Ovary (tissue), 10 donors: ENCODE measurements at places on chromosomes 3 and 15.

GRCh38 chr3:107959550-107960154 lies 131.2 kb downstream of the CD47 start:
- no peak for DNase-seq

DNA sequence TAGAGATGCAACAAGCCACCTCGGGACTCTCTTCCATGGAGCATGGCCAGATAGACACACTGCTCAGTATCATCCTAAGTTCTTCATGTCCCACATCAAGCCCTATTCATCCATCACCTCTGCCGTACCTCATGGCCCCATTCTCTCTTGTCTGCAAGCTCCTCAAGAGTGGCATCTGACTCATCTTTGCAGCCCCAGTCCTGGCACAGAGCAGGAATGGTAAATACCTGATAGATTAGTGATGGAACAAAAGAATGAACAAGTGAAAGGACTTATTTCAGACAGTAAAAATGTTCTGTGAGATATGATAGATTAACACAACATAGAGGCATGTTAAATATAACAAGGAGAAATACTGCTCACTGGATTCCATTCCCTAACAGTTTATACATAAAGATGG lies 176.4 kb downstream of the ISL2 start:
- DNase-seq, result no peak

GRCh38 chr3:185983495-185984141 lies 45.8 kb upstream of the TRA2B start:
- peak; percentile 67 for DNase-seq

DNA sequence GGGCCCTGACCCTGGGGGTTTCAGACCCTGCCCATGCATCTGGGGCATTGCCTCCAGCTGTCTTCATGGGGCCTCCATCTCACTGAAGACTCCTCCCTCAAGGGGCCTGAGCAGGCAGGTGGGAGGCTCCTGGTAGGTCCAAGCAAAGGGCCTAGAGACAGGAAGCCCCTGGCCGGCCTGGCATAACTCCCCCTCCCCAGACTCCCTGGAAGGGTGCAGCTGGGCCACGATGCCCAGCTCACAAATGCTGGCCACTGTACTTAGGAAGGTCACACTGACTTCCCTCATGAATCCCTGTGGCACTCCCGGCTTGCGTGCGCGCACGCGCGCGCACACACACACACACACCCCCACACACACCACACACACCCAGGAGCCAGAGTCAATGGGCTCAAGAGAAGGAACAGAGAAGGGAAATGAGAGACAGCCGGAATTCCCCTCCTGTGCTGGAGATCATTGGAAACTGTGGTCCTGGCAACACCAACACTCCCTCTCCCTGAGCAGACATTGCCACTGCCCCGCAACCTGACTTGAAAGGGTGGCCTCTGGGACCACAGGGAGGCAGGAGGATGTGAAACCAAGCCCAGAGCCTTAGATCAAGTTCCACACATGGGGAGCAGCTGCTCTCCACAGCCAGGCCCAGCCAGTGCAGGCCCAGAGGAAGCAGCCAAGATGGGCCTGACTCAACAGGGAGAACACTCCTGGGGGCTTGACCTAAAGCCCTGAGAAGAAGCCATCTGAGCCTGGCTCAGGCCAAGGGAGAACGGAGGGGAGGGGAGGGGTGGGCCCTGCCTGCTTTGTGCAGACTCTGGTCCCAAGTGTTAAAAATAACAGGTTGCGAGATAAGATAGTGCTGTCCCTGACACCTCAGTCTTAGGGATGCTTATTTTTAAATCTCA lies 69.7 kb downstream of the SCN5A start:
- DNase-seq, result no peak

DNA sequence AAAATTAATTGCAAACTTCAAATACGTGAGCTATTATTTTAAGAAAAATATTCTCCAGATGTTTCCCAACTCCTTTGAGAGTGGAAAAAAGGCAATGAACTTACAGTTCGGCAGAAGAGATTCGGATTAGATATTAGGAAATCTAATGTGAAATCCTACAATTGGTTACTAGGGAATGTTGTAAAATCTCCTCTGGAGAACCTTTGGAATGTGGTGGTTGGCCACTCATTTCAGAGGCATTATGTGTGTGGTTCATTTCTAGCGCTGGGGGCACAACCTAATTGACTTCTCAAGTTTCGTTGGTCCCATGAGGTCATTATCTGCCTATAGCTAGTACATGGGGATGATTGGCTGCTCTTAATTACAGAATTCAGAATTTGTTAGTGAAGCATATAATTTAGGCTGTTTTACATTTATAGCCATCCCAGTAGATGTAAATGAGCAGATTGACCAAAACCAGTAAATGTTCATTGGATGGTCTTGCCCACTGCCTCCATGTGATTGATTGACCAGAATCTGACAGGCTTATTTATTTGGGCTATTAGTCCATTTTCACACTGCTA lies 34.6 kb upstream of the CMSS1 start:
- DNase-seq, result no peak

DNA sequence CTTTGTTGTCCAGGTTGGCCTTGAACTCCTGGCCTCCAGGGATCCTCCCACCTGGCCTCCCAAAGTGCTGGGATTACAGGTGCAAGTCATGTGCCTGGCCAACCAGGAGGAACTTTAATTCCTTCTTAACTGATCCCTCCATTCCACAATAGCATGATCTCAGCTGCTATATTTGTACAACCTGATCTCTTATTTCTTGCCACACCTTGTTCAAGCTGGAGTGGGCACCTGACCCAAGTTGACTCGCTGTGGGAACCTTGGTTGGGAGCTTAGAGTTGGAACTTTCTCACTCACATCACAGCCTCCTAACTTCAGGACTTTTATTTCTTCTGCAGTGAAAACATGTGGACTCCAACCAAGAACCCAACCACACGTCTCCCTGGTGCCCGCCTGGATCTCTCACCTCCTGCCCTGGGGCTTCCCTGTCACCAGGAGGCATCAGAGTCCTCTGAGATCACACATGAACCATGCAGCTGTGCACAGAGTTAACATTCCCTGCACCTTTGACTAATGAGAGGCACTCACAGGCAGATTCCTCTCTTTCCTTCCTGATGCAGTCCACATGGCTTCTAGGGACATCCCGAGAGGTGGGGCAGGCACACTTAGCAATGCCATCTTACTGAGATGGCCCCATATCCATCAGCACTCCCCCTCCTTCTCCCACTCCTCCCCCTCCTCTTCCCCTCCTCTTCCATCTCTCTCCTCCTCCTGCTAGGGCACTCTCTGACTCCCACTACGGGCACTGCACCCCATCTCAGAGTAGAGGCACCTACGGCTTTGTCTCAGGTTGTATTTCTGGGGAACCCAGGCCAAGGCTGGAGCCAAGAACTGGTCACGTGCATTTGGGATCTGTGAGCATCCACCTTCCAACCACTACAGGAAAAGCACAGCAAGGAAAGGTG lies 9.7 kb upstream of the CYFIP1 start:
- no peak for DNase-seq
